ENCODE measurements at places on chromosomes 12 and 14.

DNA sequence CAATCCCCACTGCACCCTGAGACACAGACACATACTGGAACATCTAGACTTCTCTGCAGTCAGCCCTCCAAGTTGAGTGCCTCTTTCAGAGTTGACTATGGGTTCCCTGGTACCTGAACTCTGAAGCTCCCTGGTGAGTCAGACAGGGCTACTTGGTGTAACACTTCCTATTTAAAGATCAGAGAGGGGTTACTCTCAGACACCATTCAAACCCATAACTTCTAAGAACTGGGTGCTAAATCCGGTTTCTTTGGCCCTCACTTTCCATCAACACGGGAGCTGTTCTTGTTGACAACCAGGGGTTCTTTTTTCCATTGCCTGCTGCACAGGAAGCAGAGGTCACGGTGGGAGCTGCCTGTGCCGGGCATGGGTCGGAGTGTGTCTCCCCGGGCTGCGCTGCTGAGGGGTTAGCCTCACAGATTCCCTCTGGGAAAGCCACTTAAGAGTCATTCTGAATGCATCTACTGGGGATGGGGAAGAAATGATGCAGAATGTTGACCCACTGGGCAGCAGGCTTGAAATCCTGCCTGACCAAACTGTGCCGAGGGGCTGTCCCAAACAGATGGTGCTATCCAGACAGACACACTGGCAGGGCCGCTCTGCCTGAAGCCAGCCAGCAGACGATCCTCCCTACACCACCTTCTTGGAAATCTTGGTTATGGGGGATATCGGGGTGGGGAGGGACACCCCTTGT, 74.1 kb downstream of the PITPNM2 start:
- no peak for DNase-seq

- no peak for DNase-seq
These were observed 254.7 kb downstream of the IPO8 start for GRCh38 chr12:30440826-30441602.

DNA sequence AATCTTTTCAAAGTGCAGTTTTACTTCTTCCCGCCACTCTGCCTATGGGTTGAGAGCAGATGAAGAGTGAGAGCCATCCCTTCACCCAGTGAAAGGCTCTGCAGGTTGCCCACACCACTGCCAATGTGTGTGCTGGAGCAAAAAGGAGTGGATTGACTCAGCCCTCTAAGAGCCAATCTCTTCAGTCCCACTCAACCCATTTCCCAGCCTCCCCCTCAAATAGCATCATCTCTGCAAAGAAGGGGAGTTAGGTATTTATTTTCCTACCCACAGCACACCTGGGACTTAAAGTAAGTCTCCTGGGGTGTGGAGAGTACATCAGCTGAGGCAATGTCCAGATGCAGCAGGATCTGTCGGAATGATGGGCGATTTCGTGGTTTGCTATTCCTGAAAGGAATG, 15.3 kb downstream of the MAP3K12 start:
- DNase-seq: no peak

GRCh38 chr12:99138393-99138792, 493.3 kb downstream of the APAF1 start:
- no peak for DNase-seq

GRCh38 chr12:107238296-107238695, 144.9 kb upstream of the CRY1 start:
- DNase-seq: no peak

GRCh38 chr14:104656014-104656714, 33.3 kb upstream of the INF2 start:
- no peak for DNase-seq

DNA sequence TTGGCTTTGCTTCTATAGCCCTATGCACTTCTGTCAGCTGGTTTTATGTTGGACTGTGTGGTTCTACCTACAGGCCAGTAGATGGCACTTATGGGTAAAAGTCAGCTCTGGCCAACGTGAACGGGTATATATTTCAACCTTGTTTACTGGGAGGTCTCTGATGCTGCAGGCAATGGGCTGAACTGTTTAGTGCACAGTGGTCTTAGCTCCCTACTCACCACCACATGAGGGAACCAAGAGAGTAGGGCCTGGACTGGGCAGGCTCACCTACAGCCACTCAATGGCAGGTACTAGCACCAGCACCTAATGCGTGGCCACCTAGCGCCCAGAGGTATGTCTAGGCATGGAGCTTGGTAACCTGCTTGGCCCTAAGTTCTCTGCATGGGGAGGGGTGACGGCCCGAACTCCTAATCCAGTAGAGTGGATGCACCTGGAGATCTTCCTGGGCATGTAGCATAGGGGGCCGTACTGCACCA, 481.8 kb downstream of the TMEM117 start:
- no peak for DNase-seq

GRCh38 chr12:42957136-42957535, 367.6 kb upstream of the PRICKLE1 start:
- DNase-seq: no peak

DNA sequence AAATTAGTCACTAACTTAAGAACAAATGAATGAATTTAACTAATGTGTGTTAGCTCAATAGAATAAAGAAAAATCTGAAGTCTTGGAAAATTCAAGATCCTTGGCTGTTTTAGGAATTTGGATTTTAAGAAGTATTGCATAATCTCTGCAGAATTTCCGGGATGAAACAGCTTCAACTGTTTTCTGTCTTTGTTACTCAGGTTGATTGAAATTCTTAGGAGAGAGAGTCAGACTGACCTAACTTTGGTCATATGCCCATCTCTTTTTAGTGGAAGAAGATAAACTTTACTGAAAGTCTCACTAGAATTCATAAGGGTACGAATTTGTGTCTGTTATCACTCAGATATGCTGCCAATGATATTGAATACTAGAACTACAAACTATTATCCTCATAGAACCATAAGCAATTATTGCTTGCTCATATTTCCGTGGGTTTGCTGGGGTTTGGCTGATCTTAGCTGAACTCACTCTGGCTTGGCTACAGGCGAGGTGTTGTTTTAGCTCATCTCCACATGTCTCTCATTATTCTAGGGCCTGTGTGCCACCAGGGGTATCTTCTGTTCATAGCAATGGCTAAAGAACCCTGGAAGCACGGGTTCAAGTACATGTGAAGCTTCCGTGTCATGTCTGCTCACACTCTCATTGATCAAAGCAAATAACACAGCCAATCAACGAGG, 257.4 kb upstream of the NOVA1 start:
- no peak for DNase-seq

DNA sequence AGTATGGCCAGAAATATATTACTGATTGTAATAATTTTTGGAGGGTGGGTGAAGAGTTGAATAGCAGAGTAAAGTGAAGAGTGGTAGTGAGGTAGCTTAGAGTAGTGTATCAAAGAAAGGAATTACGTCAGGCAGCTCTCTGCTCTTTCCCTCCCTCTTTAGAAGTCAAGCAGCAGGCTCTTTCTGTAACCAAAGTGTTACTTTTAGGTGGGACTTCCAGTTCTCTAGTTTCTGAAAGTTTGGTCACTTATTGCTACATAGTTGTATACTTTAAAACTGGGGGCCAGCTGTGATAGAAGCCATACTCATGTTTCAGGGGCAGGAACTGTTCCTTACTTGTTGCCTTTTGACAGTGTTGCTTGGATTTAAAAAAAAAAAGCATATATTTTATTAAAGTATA, 30.6 kb downstream of the ATF7IP start:
- no peak for DNase-seq

GRCh38 chr14:102579696-102580549, 12.5 kb upstream of the RCOR1 start:
- no peak for DNase-seq

GRCh38 chr12:94982456-94982855, 21.0 kb downstream of the NDUFA12 start:
- DNase-seq: no peak

DNA sequence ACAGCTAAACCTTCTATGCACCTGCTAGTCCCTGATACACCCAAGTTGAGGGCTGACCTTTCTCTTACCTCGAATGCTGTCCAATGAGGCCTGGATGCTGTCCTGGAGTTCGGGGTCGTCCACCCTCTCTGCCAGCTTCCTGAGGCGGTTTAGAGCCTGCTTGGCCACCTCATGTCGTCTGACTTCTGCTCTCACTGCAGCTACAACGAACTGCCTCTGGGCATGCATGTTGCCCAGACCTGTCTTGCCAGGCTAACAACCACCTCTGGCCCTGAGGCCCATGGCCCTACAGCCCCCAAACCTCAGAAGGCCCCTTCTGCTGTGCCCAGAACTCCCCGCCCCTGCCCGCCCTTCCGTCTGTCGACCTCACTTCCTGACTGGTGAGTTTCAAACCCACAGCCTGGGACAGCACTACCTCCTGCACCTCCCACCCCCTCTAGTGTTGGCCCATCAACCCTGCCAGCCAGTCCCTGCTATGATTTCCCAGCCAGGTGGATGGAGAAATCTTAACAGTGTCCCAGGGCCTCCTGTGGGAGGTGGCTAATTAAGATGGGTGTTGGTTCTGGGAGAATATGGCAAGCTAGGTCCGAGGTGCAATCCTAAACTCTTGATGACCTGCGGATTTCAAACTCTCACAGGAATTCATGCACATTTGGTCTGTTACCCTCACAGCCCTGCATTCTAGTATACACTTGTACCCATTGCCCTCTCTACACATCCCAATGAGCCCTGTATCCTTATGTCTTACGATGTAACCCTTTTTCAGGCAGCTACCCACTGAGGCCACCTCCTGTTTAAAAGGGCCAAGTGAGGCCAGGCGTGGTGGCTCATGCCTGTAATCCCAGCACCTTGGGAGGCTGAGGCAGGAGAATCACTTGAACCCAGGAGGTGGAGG, 2.7 kb upstream of the TSPAN31 start:
- no peak for DNase-seq

GRCh38 chr12:76544601-76545261, 14.8 kb downstream of the OSBPL8 start:
- DNase-seq: no peak

- DNase-seq: peak; percentile 27
These were observed at the start of gene PTCSC3 for GRCh38 chr14:36176524-36176923. Gene PTCSC3 (minus strand): TSS chr14:36176722.

GRCh38 chr12:55682087-55682796, 25.5 kb downstream of the ITGA7 start:
- DNase-seq: no peak
